ENCODE measurements at places on chromosomes 2 and 18.

DNA sequence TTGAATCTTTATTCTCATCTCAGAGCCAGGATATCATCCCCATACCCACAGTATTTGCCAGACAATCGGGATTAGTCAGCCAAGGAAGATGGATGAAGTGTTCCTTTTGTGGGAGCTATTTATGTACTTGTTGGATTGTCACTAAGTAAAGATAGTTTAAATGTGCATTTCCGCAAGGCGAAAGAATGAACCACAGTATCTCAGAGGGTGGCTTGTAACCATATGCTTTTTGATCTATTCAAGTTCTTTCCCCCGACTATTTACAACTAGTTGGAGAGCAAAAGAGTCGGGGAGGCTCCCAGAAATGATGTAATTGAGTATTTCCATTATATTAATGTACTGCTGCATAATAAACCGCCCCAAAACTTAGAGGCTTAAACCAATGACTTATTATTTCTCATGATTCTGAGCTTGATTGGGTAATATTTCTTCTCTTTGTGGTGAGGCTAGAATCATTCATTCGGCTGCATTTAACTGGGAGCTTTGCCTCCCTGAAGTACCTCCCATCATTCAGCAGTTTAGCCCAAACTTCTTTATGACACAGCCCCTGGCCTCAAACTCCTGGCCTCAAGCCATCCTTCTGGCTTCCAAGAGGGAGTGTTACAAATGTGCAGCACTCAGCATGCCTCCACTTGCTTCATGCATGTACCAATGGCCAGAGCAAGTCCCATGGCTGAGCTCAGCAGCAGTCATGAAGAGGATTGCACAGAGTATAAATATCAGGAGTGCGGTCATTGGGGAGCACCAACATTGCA is 423.7 kb downstream of the METTL4 start:
- no peak for DNase-seq

GRCh38 chr2:100748673-100749072 is 71.3 kb upstream of the NPAS2 start:
- no peak for DNase-seq

DNA sequence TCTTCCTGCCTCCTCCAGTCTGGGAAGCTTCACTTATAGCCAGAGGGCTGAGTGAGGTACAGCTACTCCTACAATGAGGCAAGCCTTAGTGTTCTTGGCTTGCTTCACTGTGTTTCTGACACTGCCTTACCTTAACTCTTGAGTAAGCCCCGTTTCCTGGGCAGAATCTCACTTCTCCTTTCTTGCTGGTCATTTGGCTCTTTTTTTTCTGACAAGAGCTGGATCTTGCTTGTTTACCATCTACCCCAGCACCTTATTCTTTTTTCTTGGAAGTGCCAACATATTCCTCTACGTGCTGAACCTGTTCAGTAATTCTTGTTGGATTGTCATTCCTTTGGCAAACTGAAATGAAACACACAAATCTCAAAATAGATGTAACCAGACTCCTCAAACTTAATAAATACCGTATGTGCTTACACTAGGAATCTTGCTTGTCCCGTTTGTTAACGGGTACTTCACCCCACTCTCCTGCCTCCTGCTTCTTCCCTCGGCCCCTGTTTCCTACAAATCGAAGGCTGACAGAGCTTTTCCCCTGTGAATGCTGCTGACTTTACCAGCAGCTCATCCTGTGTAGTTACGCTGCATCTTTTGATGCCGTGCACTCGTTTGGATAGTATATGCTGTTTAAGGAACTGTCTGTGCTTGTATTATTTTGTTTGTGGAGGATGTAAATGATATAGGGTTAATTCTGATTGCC is 132.2 kb downstream of the FMNL2 start:
- no peak for DNase-seq

DNA sequence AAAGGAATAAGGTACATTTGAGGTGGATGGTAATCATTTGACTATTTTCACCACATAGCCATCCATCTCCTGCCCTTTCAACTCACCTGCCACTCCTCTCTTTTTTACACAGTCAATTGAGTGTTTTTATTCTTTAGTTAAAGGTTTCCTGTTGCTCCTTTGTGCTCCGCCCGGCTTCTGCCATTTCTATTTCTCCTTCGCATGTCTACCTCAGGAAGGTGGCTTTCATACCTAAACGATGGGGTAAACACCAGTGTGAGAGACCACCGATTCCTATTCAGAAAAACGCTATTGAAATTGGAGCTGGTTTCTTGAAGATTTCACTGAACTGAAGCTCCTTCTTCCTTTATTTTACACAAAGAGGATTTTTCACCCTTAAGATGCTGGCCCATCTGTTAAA is 1628.0 kb upstream of the PIK3C3 start:
- no peak for DNase-seq

DNA sequence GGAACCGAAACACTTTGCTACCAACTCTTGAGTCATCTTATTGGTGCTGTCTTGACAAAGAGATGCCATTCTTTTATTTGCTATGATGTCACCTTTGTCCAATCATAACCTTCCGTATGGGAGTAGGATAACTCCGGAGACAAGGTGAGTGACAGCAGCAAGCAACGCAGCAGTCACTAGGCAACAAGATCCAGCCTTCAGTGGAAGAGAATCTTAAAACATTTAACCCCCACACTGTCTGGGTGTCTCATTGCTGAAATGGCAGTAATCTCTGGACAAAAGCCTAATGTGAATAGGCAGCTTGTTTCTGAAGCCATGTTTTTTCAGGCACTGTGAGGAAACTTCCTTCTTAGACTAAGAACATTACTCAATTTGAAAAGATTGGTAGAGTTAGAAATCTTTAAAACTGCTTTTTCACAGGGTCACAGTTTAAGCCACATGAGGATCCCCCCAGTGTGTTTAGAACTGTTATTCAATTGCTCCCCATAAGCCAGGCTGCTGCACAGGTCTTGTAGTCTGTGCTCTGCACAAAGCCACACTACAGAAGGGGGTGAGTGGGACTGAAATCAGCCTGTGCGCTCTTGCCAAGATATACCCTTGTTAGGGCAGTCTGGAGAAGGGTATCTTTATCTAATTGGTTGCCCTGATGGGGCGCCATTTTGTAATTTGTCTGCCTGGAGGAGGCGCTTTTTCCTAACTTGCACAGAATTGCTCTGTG is 131.5 kb upstream of the STON1 start:
- DNase-seq, result no peak

DNA sequence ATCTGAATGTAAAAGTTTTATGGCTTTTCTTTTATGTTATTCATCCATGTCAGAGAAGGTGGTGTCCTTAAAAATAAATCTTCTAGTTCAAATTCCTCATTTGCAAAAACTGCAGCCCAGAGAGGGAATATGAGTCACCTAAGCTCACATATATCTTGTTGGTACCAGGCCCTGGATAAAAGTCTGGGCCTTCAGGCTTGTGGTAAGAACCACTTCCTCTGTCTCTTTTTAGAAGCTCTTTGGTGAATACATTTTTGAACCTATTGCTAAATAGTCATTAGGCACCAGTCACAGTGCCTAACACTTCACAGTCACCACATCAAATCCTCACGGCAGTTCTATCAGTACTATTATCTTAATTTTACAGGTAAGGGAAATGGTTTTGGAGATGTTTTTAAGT is 199.2 kb downstream of the KCNS3 start:
- no peak for DNase-seq

DNA sequence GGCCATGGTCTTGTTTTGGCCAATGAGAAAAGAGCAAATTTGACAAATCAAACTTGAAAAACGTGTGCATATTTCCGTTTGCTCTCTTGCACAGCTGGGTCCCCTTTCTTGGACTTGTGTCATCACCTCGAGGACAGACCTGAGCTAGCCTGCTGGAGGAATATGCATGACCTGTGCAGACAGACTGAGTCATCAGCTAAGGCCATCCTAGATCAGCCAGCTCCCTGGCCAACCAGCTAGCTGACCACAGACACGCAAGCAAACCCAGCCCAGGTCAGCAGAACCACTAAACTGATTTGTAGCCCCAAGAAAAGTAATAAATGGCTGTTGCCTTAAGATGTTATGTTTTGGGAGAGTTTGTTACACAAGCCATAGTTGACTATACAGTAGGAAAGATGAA is 61.3 kb upstream of the PAX3 start:
- no peak for DNase-seq

DNA sequence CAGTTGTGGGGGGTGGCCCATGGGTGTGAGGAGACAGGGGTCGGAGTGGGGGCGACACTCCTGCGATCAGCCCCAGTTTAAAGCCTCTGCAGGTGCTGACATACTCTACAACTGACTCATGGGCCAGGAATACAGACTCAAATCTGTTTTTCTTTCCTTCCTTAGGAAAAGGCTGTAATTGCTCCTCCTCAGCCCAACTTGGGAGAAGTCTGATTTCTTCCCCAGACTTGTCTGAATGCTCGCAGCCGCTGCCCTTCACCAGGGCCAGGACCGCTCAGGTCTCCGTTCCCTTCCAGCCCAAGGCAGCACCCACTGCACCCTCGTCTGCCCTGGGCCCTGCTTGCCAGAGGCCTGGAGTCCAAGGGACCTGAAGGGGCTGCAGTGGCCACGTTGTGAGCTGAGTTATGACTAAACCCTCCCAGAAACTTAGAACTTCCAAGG is 41.3 kb downstream of the RHOB start:
- DNase-seq, result no peak

DNA sequence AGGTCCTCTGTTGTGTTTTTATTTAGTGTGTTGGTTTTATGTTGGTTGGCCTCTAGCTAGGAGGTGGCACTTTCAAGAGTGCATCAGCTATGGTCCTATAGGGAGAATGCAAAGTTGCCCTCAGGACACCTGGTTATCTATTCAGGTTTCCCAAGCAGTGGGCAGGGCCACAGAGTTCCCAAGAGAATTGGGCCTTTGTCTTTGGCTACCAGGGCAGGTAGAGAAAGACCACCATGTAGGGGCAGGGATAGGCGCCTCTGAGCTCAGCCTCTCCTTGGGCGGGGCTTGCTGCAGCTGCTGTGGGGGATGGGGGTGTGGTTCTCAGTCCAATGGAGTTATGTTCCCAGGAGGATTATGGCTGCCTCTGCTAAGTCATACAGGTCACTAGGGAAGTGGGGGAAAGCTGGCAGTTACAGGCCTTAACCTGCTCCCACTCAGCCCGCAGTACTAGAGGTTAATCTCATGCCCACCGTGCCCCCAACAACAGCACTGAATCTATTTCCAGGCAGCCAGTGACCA is 26.0 kb downstream of the ABCB11 start:
- no peak for DNase-seq

DNA sequence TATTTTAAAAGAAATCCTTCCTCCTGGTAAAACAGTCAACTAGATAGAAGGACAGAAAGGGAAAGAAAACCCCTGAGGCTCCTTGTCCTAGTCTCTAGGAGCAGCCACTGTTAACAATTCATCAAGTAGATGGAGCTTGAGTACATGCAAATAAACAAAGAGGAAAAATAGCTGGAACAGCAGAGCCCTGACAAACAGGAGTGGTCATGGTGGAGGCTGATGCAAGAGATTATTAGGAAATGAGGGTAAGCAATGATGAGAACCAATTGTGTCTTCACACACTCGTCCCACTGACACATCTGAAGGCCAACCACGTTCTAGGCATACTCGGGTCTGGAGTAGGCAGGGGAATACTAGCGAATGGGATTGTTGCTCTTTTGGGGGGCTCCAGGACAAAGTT is 9.2 kb downstream of the DLGAP1 start:
- DNase-seq, result no peak

DNA sequence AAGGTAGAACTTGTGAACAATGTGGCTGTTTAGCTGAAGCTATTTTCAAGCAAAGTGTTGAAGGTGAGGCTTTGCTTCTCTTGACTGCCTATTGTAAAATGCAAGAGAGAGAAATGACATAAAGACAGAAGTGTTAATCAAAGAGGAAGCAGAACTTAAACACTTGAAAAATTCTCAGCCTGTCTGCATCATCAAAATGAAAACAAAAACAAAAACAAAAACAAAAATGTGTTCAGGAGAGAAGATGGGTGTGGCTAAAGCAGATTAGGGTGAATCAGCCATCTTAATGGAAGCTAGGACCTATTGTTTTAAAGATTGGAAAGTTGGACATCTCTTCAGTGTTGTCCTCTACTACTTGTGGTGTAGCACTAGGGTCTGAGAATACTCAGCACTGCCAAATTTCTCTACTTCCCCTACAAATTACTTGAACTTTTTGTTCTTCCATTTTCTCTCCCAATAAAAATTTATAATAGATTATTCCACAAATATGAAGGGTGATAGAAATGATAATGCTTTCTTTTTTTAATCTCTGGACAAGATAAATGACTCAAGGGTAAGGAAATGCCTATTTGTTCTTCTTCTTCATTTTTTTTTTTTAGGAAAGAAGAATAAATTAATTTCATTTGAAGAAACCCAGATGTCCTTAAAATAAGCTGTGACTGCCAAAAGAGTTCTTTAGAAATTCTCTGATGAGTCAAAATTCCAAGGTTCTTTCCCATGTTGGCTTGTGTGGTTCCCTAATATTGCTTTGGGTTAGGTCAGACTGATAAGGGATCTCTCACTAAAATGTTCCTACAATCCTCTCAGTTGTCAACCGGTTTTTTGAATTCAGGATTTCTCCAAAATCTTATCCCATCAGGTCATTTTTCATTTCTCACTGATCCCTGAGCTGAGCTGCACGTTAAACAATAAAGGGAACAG is 571.2 kb upstream of the ZEB2 start:
- no peak for DNase-seq

GRCh38 chr2:40093021-40093675 is 314.1 kb upstream of the THUMPD2 start:
- no peak for DNase-seq

GRCh38 chr2:127403460-127403859 is 14.8 kb upstream of the PROC start:
- no peak for DNase-seq

GRCh38 chr2:2681711-2682251 is 350.7 kb upstream of the MYT1L start:
- DNase-seq, result no peak

GRCh38 chr2:135792401-135793150 is 44.4 kb downstream of the LCT start:
- no peak for DNase-seq

- no peak for DNase-seq
These were observed 93.8 kb downstream of the ARL4C start for GRCh38 chr2:234403074-234403473.

DNA sequence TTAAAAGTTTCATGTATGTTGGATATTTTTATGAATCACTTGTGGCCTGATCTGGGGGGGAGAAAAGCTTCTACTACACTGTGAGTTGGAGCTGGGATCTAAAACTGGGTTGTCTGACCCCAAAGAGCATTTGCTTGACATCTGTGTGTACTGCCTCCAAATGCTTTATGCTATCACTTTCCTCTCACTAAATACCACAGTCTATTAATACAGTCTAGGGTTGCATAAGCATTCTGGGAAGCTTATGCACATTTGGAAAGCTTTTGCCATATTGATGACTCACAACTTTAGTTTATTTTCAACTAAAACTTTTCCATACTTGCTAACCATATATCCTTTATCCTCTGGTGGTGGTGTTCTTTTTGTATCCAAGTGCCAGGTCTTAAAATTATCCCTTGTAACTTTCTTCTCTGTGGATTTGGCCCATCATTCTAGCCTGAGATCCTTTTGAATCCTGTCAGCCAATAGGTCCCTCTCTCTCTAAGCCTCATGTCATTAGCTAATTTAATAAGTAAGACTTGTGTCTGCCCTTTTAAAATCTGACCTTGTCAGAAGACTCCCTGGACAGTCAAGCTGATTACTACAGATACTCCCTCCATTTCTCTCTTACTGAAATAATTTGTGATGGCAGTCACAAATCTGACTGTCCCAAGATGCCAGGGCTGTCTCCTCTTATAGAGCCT is 72.7 kb downstream of the NXPH2 start:
- DNase-seq, result no peak

- DNase-seq, result no peak
These were observed 59.5 kb downstream of the LRRTM1 start for GRCh38 chr2:80244905-80245584.

GRCh38 chr2:162490052-162490717 is 146.3 kb downstream of the GCA start:
- DNase-seq, result no peak

- DNase-seq, result no peak
These were observed 235.3 kb downstream of the RDH14 start for GRCh38 chr2:18325118-18325517.

Measured in T follicular helper cell (primary cell).